ENCODE measurements at places on chromosomes 7 and 10.

DNA sequence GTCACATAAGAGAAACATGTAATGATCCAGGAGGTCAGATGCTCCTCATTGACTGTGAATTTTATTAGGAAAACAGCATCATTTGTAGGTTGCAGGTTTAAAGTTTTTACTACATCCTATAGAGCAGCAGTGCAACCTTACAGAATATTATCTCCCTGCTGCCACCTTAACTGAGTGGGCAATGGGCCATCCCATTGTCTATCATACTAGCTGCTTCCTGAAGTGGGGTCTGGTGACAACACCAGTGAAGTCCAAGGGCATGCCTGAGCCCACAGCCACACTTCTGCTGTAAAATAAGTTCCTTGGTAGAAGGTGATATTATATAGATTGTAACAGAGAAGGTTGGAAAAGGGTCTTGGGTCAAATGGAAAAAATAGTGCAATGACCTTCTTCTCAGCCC lies 4.0 kb upstream of the RAB18 start:
- DNase-seq: no peak

DNA sequence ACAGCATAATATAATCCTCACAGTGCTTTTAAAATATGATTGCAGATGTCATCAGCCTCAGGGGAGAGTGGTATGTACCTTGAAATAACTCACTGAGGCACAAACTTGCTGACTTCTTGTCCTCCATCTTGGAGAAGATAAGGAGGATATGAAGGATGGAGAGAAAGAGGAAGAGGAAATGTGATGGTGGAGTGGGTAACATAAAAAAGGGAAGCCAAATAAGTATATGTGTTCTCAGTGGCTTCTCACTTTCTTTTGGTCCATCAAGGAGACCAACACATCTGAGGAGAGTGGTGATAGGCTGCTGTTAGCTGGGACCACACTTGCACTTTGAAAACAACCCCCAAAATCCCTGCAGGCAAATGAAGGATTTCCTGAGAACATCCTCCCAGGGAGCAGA lies 21.6 kb upstream of the ZNF37A start:
- DNase-seq: no peak

DNA sequence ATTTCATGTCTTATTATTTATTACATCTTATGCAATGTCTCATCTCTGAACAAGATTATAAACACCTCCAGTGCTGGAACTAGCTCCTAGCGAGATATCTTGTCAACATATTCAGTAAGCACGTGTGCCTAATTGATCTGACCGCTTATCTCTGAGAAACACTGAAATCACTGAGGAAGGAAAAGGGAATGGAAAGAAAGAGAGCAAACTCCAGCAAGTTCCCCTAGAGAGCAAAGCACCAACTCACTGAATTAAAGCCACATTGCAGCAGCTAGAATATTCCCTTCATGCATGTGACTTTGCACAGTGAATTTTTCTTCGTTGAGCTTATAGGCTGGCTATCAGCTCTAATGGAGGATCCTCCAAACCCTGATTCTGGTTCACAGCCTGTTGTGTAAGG lies 177.1 kb upstream of the FRMD4A start:
- DNase-seq: no peak

GRCh38 chr10:80137031-80137862 lies 4.7 kb downstream of the PLAC9 start:
- no peak for DNase-seq

- no peak for DNase-seq
Measured at GRCh38 chr10:32929634-32930033, 28.4 kb downstream of the ITGB1 start.
